ENCODE measurements at places on chromosomes 7 and 10.

DNA sequence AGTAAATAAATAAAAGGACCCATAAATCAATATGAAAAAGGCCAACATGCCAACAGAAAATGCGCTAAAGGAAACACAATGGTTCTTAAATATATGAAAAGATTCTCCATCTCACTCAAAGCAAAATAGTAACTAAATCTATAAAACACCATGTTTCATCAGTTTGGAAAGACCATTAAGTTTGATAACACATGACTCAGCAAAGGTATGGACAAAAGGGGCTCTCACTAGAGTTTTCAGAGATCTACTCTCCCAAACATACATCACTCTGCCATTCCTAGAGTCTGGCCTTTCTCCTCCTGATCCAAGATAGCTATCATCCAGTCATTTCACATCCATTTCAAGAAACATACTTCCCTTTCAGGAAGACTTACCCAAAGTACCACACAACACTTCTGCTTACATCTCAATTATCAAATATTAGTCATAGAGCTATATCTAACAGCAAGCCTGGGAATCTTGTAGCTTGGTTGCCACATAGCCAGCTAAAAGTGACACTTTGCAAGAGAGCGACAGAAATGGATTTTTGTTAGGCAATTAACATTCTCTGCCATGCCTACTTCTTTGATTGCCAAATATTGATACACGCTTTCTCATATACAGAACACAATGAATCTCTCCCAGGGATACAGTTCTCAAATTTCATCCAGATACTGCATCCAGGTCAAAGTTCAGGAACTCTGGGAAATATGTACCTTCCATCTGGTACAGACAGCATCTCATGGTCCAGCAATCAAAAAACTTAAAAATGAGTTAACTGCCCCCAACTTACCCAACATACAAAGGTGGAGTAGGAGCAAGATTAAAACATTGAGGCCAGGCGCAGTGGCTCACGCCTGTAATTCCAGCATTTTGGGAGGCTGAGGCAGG is 28.8 kb downstream of the TOMM7 start:
- no peak for DNase-seq

GRCh38 chr7:44965937-44966730 is 12.7 kb downstream of the MYO1G start:
- no peak for DNase-seq

GRCh38 chr7:118003476-118003875 is 130.2 kb upstream of the CTTNBP2 start:
- no peak for DNase-seq

DNA sequence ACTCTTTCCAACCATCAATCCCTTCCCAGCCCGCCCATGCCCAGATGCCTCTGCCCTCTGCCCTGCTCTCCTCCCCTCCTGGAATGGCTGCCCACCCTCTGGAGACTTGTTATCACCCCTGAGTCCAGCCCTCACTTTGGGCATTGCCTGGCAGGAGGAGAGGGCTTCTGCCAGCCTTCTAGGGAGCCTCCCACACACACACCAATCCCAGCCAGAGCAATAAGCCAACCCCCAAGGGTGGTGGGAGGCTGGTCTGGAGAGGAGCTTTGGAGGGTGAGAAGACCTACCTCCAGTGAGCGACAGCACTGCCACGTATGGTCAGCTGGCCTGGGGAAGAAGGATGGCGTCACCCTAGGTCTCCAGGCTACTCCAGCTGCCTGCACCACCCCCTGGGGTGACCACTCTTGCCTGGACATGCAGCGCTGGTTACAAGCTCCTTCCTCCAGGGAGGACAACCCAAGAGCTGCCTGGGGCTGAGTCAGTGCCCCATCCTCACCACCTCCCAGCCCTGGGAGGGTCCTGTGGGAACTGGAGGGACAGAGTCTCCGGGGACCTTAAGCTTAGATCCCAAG is 8.4 kb downstream of the C10orf105 start:
- no peak for DNase-seq

DNA sequence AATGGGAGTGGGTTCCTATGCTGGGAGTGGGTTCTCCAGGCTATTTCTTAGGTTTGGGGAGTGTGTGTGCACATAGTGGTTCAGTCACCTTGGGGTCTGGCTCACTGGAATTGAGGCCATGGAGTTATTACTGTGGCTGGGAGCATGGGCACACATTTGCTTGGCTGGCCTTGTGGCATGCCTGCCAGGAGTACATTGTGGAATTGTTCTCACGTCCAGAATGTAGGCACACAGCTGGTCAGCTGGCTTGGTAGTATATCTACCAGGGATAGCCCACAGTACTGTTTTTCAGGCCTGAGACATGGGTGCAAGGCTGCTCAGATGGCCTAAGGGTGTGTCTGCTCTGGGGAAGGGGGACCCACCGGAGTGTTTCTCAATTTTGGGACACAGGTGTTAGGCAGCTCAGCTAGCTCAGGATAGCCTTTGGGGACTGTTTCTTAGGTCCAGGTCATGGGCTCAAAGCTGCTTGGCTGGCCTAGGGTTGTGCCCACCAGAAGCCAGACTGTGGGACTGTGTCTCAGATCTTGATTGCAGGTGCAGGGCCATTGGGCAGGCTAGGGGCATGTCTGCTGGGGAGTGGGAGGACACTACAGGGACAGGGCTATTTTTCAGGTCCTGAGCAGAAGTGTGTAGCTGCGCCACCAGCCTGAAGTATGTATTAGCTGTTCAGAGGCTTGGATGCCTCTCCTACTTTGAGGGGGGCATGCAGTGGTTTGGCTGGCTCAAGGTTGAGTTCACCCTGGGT is 50.6 kb downstream of the TMEM168 start:
- no peak for DNase-seq

DNA sequence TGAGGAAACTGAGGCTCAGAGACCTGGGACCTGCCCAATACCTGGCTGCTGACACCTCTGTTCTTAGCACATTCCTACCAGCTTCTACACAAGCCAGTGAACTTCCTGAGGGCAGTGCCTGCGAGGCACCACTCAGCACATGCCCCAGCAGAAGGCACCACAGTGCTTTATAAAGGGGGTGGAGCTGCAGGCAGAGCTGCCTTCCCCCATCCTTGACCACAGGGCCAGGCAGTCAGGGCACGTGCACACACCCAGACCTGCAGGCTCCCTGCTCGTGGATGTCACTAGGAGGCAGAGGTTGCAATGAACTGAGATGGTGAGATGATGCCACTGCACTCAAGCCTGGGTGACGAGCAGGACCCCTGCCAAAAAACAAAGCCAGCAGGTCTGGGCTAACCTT is 39.2 kb upstream of the TUBB8 start:
- no peak for DNase-seq

- DNase-seq, result no peak
Observed at GRCh38 chr7:73768641-73769480, 1.2 kb downstream of the CLDN3 start.

DNA sequence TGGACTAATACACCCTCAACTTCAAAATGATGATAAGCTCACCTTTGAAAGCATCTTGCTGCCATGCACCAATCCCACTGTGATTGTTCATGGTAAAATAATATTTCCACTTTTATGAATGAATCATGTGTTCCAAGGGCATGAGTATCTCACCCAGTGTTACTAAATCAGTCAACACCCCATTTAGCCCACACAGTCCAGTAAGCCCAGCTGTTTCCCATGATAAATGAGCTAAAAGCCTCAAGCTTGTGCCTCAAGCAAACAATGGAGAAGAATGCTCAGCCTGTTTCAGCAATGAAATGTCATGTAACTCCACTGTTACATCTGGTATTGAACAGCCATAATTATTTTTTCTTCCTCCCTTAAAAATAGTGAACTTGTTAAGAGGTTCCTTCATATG is 442.5 kb downstream of the XPNPEP1 start:
- no peak for DNase-seq

- DNase-seq, result no peak
Observed at GRCh38 chr7:139893999-139894398, 64.9 kb downstream of the TBXAS1 start.

- no peak for DNase-seq
Observed at GRCh38 chr10:16929069-16929468, 111.8 kb upstream of the RSU1 start.

GRCh38 chr10:63343476-63343875 is 122.3 kb downstream of the JMJD1C start:
- DNase-seq, result no peak

- no peak for DNase-seq
Observed at GRCh38 chr10:116612107-116612769, 8.5 kb upstream of the PNLIPRP2 start.

DNA sequence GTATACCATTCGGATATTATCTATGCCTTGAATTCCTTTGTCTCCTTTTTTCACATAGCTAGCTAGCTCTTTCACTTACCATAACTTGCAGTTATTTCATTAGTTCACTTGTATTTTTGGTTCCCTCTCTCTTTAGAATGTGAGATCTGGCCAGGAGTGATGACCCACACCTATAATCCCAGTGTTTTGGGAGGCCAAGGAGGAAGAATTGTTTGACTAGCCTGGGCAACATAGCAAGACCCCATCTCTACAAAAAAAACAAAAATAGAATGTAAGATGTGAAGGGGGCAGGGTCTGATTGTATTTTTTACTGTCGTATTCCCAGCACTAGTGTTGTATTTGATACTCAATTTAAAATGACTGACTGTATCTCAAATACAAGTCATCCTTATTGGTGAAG is 19.6 kb downstream of the NFE2L3 start:
- no peak for DNase-seq

DNA sequence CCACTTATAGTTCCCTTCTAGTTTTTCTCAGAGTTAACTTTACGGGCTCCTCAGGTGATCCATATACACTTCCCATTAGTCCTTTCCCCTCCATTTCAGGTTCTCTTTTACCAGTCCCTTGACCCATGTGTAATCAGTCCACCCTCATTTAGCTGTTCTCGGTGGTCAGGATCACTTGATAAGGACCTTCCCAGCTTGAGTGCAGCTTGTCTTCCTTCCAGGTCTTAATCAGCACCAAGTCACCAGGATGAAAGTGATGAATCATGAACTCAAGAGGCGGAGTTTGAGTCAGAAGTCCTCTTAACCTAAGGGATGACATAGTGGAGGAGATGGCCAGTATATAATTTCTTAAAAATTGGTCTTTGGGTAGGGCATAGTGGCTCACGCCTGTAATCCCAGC is 63.1 kb upstream of the CNTNAP2 start:
- no peak for DNase-seq

DNA sequence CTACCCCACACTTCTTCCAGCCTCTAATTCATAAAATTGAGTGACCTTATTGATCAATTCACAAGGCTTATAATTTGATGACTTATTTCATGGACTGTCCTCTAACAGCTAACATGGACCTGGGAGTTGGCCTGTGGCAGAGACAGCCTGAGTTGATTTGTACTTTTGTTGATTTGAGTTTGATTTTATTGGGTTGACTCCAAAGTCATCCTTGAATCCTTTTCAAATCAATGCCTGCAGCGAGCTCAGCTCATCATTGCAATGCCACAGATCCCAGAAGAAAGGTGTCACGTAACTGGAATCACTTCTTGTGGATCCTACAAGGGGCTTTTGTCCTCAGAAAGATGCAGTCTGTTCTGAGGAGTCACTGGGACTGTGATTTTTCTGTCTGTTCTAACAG is 138.0 kb downstream of the CAMK1D start:
- DNase-seq, result no peak

- DNase-seq, result no peak
Observed at GRCh38 chr7:145339319-145339718, 503.5 kb upstream of the TPK1 start.

DNA sequence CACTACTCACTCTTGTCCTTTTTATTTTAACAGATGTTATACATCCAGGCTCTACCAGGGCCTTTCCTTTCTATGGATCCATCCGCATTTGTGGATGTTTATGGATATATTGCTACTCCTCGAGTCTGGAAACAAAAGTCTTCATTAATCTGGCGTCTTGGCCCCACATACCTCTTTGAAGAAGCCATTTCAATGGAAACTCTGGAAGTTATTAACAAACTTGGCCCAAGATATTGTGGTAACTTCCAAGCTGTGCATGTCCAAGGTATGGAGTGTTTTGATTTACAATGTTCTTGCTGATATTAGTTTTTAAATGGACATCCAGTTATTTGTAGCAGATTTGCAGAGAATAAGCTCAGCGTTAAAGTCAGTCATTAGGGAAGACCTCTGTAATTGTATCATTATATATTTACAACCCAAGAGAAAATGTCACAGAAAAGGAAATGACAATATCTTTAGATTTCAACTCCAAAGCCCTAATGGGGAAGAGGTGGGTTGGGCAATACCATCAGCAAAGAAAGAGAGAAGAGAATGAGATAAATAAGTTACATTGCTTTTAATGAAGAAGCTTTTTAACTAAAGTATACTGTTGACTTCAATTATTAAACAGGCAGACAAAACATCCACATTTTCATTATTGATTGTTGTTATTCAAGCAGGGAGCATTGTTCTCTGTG is 102.1 kb downstream of the WDFY4 start:
- DNase-seq, result no peak

- no peak for DNase-seq
Observed at GRCh38 chr7:2660359-2661095, 27.5 kb upstream of the AMZ1 start.
